ENCODE measurements at places on chromosomes 13 and 19.

- no peak overlapping the region for H3K4me3 ChIP-seq
- no peaks in the 10 kb centered on the region for H3K4me1 ChIP-seq
These were observed 418.6 kb downstream of the FOXO1 start for GRCh38 chr13:40247845-40248244.

DNA sequence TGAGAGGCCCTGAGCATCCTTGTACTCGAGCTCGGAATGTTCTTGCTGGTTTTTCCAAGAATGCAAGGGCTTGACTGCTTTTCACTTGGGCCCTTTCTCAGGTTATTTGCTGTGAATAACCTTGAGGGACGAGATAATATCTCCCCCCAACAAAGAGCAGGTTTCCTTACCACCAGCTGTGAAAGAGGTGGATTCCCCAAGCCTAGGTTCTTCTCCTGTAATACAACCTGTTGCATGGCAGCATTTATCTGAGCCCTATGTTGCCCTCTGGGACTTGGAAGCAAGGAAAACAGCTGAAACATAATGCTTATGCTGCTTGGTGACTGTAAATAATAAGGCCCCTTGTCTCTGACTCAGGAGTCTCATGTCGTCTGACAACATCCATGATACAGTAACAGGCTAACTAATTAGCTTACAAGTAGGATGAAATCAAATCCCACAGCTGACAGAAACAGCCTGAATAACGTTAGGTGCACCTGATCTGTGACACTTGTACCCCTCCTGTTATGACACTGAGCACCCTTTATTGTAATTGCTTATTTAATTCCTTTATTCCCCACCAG is 43.6 kb upstream of the RCBTB2 start:
- H3K36me3 ChIP-seq = no peaks in the 10 kb centered on the region
- H3K27me3 ChIP-seq = peaks cover 40% of the 10 kb centered on the region
- no peak for DNase-seq

DNA sequence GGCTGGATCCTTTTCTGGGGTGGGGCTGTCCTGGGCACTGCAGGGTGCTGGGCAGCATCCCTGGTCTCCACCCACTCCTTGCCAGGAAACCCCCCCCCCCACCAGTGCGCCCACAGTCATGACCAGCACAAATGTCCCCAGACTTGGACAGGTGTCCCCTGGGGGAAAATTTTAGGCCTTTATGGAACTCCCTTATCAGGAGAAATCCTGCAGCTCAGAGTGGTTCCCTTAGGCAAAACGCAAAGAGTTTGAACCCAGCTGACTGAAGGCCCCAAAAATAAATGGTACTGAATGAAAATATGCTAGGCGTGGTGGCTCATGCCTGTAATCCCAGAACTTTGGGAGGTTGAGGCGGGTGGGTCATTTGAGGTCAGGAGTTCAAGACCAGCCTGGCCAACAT is 51.8 kb downstream of the GADD45B start:
- no peak overlapping the region for H3K4me3 ChIP-seq
- H3K27ac ChIP-seq = no peak overlapping the region
- no peaks in the 10 kb centered on the region for H3K27me3 ChIP-seq
- DNase-seq = no peak
- no peaks in the 10 kb centered on the region for H3K4me1 ChIP-seq

GRCh38 chr19:32195706-32196610 is 149.5 kb upstream of the ZNF507 start:
- no peaks in the 10 kb centered on the region for H3K4me1 ChIP-seq
- H3K4me3 ChIP-seq = no peak overlapping the region
- H3K27ac ChIP-seq = no peak overlapping the region
- H3K36me3 ChIP-seq = no peaks in the 10 kb centered on the region
- H3K27me3 ChIP-seq = peaks cover 30% of the 10 kb centered on the region
- DNase-seq = no peak

GRCh38 chr13:30808600-30808999 is 73.3 kb downstream of the ALOX5AP start:
- no peaks in the 10 kb centered on the region for H3K27me3 ChIP-seq
- no peaks in the 10 kb centered on the region for H3K4me1 ChIP-seq
- H3K27ac ChIP-seq = no peak overlapping the region
- no peaks in the 10 kb centered on the region for H3K36me3 ChIP-seq
- H3K4me3 ChIP-seq = no peak overlapping the region

All from MM.1S (cell line).